ENCODE measurements at places on chromosomes 7 and 10.

GRCh38 chr10:110514848-110515247 is 17.1 kb downstream of the DUSP5 start:
- DNase-seq, result no peak

GRCh38 chr7:121446526-121446925 is 50.4 kb upstream of the FAM3C start:
- DNase-seq, result no peak

GRCh38 chr7:101243646-101244374 is 1.1 kb downstream of the FIS1 start:
- no peak for DNase-seq

- DNase-seq, result no peak
Measured at GRCh38 chr7:46024263-46024916, 103.3 kb upstream of the IGFBP3 start.

DNA sequence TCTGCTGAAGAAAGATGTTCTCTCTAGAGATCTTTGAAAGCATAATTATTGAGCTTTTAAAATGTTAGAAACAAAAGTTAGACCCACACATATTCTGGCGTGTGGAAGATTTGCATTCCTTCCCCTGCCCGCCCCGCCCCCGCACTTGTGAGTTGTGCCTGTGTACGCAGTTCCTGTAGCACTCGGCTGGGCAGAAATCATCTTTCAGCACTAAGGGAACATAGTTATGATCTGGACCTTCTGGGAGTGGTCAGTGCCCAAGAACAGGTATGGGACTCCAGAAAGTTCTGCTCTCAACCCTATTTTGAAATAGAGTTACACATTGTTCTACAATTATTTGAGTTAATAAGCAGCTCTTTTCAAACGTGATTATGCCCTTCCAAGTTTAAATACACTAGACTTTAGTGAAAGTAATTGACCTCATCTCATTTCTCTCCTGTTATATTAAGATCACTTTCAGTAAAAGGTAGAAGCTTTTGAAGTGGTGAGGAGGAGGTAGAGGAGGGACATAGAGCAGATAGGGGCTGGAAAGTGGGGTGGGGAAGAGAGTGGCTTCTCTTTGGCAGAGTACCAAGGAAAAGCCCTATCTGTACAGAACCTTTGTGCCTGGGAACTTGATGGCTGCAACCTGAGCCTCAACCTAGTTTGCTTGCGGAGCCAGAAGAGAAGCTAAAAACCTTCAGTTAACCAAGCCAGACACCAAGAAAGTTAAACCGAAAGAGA is 5.7 kb downstream of the BLVRA start:
- DNase-seq, result no peak

DNA sequence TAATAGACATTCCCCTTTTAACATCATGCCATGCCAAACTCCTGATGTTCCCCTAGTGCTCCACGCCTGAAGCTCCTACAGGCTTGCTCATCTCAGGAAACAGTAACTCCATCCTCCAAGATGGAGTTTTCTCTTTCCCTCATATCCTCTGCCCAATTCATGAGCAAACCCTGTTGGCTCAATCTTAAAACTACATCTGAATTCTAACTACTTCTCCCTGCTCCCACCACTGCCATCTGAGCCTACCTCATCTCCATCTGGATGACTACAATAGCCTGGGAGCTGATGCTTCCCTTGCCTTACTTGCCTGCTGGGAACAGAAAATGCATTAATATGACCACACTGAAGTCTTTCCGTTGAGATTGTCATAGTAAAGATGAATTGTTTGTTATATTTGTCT is 271.7 kb upstream of the MKLN1 start:
- no peak for DNase-seq

- peak; percentile 86 for DNase-seq
Measured at GRCh38 chr10:29946953-29947700, 112.3 kb downstream of the JCAD start.

GRCh38 chr10:63628526-63629362 is 107.5 kb downstream of the REEP3 start:
- DNase-seq, result peak; percentile 38

DNA sequence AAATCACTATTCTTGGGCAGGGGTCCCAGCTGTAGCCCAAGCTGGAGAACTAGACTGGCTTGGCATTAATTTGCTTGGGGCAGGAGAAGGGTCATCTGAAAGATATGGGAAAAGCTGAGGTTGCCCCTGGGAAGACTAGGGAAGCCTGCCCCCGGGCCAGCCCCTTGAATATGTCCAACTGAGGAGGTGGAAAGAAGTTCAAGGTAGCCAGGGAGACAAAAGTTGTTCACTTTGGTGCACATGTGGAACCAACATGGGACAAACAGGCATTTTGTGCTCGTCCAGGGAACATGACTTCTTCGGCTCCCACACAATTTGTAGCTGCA is 1.4 kb upstream of the LRRC61 start:
- DNase-seq, result no peak

DNA sequence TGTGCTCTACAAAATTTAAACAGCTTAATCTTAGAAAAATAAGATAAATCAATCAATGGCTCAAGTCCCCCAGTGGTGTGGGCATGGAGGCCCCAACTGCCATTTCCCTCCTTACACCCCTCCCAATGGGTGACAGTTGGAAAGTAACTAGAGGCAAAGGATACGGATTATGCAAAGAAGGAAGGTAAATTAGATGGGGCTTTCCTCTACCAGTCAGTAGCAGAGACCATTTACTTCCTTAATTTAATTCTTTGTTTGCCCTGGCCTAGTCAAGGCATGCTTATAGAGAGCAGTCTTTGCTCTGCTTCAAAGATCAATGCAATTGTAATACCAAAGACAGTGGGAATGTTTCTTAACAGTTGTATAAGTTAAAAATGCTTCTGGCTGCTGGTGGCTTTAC is 63.3 kb upstream of the PAPSS2 start:
- no peak for DNase-seq

DNA sequence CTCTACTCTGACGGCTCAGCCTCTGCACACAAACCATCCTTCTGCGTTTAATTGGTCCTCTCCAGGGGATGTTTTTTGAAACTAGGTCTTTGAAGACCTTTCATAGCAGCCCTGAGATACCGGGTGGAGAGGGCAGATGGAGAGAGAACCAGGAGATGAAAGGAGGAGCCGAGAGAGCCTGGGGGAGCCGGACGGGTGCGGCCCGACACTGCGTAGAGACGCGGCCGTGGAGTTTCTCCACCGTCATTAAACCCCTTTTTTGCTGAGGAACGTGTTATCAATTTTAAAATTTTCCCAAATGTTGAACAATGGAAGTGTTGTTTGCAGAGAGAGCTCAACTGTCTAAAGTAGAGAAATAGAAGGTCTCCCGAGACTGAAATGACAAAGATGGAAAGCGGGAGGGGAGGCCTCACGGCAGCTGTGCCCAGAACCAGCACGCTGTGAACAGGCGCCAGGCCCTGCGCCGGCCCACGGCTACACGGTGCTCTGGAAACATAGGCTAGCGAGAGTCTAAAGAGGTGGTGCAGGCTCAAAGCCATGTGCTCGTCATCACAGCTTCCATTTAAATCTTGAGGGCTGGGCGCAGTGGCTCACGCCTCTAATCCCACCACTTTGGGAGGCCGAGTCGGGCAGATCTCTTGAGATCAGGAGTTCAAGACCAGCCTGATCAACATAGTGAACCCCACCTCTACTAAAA is 307.0 kb downstream of the PTPRN2 start:
- DNase-seq, result no peak

GRCh38 chr10:13382703-13383398 is 34.8 kb upstream of the SEPHS1 start:
- DNase-seq, result no peak

GRCh38 chr10:78515873-78516153 is 482.1 kb downstream of the RPS24 start:
- DNase-seq, result no peak

DNA sequence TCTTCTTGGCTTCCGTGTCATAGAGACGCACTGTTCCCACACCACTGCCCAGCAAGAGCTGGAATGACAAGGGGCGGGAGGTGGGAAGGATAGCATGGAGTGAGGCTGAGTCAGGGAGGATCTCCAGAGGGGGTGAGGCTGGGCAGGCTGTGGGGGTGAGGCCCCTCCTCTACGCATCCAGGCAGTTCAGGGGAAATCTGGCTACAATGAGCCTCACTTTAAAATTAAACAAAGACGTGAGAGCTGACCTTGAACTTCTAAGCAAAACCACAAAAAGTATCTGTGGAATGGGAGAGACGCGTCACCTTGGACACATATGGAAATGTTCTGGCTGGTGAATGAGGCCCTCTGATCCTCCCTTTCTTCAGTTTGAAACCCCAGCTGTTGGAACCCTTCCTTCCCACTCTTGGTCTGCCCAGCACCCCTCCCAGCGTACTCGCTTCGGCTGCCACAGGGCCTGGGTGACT is 17.7 kb downstream of the WDR91 start:
- DNase-seq, result peak; percentile 95

DNA sequence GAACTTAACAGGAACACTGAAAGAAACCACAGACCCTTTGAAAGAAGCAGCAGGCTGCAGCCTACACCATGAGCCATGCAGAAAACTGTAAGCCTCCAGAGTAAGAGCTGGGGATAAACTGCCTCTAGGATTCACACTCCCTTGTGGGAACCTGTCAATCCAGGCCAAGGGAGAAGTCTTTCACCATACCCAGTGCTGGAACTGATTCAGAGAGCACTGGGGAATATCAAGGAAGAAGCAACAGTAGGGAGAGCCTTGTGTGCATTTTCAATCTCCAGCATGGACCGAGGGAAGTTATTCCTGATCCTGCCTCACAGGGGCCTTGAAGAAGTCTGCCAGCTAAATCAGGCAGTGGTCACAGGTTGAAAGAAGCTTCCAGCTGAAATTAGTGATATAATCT is 282.2 kb downstream of the AGMO start:
- DNase-seq, result no peak

GRCh38 chr7:128381161-128381821 is 19.8 kb upstream of the PRRT4 start:
- no peak for DNase-seq

DNA sequence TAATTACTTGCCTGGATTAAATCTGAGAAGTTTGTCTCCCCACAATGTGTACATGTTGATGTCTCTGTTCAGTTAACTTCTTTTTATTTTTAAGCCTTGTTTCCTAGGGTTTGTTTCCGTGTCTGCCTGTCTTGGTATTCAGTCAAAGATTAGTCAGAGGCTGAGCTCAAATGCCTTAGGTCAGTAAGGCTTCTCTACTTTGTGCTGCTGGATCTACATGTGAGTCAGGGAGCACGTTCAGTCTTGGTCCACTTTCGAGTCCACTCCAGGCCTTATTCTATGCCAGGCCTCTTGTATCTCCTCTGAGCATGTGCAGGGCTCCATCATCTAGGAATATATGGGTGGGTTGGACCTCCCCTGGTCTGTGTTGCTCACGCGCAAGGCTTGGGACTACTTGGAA is 93.3 kb upstream of the FZD8 start:
- peak; percentile 42 for DNase-seq

- no peak for DNase-seq
Measured at GRCh38 chr10:124251317-124252065, 158.1 kb upstream of the CHST15 start.

GRCh38 chr7:100686201-100686821 is 7.7 kb downstream of the GIGYF1 start:
- no peak for DNase-seq

DNA sequence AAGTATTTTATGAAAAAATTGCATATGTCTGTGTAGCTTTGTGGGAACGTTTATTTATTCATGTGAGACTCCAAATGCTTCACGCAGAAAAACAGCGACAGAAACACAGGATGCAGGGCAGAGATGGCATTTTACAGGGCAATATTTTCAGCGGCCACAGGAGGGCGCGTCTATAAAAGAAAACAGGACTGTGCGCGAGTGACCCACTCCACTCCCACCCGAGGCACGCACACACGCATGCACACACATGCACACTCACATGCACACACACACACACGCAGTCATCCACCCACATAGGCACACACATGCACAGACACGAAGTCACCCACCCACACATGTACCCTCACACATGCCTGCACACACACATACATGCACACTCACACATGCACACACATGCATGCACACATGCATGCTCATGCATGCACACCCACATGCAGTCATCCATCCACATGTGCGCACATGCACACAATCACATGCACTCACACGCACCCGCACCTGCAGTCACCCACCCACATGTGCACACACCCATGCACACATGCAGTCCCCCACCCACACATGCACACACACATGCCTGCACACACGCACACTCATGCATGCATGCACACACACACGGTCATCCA is 96.3 kb downstream of the DNAJB6 start:
- peak; percentile 40 for DNase-seq

Data from fibroblast of skin of right biceps (primary cell).